ENCODE measurements at places on chromosomes 4 and X.

- DNase-seq, result no peak
These were observed 85.5 kb downstream of the CAMK2D start for GRCh38 chr4:113675731-113676697.

- no peak for DNase-seq
These were observed 229.1 kb downstream of the VEGFC start for GRCh38 chr4:176563591-176563990.

DNA sequence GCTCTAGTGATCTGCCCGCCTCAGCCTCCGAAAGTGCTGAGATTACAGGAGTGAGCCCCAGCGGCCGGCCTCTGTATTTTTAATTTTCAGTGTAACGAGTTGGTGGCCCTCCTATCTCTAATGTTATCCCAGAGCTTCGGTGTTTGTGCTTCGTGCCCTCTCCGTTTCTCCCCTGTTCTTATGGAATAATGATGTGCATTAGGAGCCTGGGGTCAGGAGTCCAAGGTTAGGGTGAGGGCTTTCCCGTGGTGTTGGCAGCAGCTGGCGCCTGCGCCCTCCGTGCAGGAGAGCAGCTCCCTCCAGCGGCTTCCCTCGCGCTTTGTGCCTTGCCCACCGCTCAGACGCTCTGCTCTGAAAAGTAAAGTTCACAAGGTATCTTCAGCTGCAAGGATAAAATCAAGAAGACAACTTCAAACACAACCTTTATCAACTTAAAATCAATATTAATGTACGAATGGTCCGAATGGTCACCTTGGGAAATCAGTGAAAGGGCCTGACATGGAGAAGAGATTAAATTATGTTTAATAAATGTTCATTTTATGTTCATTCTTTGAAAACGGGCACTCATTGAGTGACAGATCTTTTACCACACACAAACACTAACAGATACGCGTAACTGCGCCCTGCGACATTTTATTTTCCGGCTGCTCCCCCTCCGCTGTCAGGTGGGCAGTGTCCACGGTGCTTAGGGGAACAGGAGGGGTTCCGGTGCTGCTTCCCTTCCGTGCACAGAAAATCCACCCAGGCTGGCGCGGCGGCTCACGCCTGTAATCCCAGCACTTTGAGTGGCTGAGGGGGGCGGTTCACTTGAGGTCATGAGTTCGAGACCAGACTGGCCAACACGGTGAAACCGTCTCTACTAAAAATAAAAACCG is 62.4 kb downstream of the TRAPPC11 start:
- peak; percentile 60 for DNase-seq

DNA sequence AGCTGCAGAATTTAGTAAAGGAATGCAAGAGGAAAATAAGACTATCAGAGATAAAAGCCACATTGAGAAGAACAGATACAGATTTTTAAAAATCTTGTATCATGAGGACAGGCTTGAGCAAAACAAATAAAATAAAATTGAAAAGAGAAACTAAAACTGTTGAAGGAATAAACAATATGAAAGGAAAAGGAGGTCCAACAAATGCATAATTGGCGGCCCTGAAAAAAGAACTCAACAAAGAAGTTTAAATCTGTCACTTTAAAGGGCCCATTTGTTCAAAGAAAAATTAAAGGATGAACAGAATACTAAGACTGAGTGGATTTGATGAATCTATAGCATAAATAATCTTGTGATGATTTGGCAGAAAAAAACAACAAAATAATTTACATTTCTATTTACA is 36.5 kb downstream of the TMPRSS11B start:
- no peak for DNase-seq

All from activated naive CD4-positive, alpha-beta T cell treated with Interleukin-2 at 50 U/mL for 16 hours (primary cell).